ENCODE measurements at places on chromosomes 7 and 10.

GRCh38 chr10:48518986-48519385, 85.9 kb downstream of the ARHGAP22 start:
- DNase-seq = no peak

DNA sequence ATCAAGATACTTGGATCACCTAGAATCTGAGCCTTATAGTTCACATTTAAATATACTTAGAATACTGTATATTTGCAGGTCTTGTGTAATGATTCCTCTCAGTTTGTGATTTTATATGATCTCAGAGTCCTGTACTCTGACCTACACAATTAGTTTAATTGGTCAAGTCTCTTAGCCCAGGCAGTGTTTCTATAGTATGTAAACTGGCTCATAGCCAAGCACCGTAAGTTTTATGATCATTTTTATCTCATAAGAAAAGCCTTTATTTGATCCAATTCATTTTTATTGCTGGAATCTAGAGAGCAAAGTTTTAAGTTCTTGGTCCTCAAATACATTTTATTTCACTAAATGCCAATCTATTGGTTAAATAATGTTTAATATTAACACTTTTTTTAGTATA, 242.2 kb downstream of the MALRD1 start:
- no peak for DNase-seq

DNA sequence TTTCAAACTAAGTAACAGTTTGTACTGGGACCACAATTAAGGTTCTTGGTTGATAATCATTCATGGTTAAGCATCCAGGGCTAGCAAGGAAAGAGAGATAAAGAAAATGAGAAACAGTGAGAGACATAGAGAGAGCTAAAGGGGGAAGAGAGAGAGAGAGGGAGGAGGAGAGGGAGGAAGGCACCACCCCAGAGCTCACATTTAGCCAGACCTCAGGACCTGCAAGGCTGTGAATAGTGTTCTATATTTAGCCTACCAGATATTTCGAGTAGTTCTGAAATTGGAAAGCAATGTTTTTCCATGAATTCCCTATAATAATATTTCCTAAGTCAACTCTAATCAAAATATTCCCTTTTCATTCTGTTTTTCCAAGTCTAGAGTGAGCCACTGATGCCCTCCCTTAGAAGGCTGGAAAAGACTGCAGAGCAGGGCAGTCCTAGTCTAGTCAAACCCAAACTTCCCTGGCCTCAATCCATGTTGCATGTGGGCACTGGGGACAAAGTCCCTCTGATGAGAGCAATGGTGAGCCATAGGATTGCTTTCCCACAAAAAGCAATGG, 119.4 kb upstream of the INHBA start:
- DNase-seq = no peak

DNA sequence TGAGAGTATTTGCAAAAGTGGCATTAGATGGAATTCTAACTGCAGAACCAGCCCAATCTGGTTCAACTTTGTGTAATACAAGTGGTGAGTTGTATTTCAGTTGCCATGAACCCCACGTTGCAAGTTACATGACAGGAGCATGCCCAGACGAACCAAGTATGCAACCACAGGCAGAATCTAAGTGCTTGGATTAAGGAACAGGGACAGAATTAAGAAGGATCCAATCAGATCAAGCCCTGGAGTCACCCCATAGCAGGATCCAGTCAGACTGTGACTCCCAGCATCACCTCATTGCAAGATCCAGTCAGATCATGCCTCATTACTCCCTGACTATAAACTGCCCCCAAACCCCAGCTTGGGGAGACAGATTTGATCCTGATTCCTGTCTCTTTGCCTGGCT, 388.7 kb upstream of the NRP1 start:
- no peak for DNase-seq

GRCh38 chr10:102652170-102652916, 8.1 kb downstream of the TRIM8 start:
- DNase-seq = no peak

GRCh38 chr7:36764929-36765328, 40.6 kb upstream of the AOAH start:
- DNase-seq = no peak

DNA sequence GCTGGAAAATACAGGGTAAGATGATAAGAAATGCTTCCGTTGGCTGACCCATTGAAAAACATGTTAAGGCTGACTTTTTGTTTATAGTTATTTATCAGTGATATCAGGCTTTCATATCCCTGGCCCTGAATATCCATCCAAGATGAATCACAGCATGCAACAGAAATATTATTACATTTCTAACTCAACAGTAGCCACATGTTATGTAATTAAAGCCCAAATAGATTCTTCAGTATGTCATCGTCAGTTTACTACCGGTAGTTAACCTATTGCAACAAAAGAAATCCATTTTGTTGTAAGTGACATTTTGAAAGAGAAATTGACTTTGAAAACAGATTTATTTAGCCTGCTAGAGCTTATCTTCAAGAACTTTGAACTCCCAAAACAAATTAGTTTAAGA, 354.1 kb upstream of the CELF2 start:
- DNase-seq = no peak

DNA sequence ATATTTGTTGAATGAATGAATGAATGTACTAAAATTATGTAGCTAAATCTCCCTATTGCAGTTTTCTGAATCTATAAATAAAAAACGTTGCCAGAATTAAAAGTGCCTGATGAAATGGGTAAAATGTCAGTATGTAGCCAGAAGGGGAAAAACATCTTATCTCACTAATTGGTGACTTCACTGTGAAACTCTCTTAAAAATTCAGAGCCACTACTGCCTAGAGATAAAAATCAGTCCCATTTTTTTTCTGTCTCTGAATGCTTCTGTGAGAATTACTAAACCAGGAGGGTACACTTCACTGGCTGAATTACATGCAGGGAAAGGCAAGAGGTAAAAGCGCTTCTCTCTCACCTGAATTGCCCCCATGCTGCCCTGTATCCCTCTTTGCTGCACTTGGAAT, 69.6 kb upstream of the HPS1 start:
- peak; percentile 19 for DNase-seq

- DNase-seq = no peak
Measured at GRCh38 chr7:18558910-18559309, 63.4 kb downstream of the HDAC9 start.

GRCh38 chr7:92569137-92569536, 21.1 kb downstream of the FAM133B start:
- no peak for DNase-seq

- no peak for DNase-seq
Measured at GRCh38 chr7:142984297-142984696, 22.1 kb upstream of the KEL start.

DNA sequence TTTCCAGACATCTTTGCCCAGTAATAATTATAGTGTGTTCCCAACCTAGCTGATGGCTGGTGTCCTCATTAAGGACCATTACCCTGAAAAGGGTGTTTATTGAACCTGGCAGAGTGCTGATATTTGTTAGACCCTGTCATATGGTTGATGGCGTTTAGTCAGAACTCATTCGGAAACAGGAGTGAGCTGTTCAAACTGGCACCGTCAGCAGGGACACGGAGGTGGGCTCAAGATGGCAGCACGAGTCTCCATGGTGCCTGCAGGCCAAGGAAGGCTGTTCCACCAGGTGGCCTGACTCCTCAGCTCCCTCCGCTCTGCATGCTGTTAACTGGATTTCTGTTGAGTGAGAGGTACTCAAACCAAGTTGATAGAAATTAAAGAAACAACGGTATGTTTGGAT, 589.1 kb upstream of the MGMT start:
- DNase-seq = peak; percentile 4

- no peak for DNase-seq
Measured at GRCh38 chr10:131009791-131010190, 301.7 kb downstream of the TCERG1L start.

DNA sequence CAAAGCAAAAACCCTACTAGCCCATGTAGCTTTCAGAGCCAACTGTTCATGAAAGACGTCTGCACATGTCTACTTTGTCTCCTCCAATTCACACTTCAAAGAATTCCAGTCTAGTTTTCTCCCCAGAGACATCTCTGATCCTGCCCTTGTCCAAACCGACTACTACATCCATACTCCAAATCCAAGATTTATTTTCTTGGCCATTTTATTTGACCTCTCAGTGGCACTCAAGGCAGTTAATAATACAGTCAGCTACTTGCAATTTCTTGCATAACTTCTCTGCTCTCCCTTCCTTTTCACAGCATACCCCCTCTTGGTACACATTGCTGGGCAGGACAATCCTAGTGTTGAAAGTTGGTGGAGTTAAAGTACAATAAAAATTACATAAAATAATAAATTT, 170.9 kb upstream of the INHBA start:
- no peak for DNase-seq

DNA sequence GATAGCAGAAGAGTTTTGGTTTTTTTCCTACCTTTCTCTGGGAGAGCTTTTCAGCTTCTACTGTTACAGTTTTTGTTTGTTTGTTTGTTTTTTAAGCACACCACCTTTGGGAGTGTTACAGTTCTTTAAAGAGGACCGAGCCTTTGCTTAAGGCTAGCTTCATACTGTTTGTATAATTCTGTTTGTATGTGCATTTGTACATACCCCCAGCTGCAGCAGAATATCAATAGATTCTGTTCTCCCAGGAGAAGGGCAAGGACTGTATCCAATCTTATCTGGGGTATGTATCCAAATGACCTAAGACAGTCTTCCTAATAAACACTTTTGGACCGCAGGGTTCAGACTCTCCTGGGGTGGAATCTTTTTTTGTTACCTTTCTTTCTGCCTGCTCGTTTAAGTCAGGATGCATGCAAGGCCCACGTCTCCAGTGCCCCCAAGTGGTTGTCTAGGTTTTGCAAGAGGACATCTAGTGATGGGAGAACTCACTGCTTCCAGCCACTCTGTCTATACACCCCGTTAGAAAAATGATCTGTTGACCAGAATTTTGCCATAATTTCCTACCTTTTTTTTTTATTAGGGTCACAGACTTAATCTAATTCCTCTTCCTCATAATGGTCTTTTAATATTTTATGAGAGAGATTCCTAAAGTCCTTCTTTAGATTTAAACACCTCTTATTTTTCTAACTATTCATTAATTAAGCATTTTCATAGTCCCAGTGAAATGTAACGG, 23.9 kb downstream of the NRF1 start:
- peak; percentile 70 for DNase-seq

GRCh38 chr10:113882240-113882639, 27.8 kb downstream of the NHLRC2 start:
- DNase-seq = no peak

DNA sequence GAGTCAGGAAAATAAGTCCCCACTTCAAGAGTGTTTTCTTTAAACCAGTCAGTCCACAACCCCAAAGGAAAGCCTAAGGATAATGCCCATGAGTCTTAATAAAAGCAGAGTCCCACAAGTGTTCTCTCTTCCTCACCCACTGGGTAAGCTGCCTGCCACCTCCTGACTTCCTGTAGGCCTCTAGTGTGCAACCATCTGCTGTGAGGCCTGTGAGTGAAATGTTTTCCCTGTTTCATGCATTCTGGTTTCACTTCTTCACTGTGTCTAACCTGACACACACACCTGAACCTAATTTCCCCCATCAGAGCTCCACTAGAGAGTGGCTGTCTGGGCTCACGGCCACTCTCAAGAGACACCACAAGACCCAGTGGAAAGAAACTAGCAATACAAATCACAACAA, 38.9 kb upstream of the GDF10 start:
- DNase-seq = no peak

- no peak for DNase-seq
Measured at GRCh38 chr7:749140-749551, 22.1 kb upstream of the PRKAR1B start.

DNA sequence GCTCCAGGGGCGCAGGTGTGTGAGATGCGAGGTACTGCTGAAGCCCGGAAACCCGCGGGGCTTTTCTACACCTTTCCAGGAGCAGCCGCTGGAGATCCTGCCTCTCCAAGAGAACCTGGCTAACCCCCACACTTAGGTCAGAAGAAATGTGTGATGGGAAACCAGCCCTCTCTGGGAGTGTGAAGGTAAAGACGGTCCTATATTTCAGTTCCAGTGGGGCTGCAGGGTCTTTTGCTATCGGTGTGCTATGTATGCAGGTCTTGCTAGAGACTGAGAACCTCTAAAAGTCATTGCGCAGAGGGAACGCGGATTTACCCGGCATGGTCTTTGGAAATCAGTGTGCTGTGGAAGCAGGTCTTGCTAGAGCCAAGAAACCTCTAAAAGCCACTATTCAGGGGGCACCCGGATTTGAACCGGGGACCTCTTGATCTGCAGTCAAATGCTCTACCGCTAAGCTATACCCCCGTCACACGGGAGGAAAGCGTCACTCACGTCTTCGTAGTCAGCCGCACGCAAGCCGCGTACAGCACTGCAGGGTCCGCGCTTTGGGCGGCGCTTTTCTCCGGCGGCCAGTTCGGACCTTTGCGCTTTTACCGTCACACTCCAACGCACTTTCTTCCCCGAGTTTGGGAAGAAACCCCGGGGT, 46.0 kb downstream of the ZNF777 start:
- peak; percentile 89 for DNase-seq

DNA sequence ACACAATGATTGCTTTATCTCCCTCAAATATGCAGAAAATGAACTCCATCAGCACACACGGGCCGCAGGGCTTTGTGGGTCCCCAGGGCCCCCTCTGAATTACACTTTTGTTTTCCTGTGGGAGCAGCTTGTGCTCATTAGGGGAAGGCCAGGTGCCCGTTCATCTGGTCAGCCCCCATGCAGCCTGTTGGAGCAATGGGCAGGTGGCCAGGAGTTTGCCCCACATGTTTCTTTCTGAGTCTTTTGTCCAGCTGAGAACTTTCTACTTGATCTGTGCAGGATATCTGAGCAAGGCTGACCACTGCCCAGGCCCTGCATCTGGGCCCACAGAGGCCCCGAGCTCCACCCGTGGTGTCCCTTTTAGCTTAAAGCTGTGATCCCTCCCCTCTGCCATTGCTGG, 105.3 kb upstream of the FAM20C start:
- DNase-seq = no peak

GRCh38 chr7:137073571-137074325, 205.3 kb downstream of the CHRM2 start:
- no peak for DNase-seq

DNA sequence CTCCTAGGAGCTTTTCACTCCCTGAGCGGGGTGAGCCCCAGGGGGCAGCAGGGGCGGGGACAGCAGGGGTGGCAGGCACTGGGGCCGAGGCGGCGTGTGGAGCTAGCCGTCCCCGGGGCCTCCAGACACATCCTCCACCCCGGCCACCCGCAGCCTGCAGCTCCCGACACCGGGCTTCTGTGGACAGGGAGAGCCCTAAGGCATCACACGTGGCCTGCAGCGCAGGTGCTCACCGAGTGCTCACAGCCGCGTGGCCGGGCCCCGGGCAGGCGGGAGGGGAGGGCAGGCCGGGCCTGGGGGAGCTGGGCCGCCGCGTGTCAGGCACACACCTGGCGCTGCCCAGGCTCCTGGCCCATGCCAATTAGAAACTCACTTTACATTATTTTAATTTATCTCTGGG, 51.4 kb downstream of the MICALL2 start:
- DNase-seq = no peak

GRCh38 chr10:24847112-24848070, 105.0 kb downstream of the PRTFDC1 start:
- DNase-seq = no peak

GRCh38 chr7:95470452-95470851, 15.3 kb upstream of the ASB4 start:
- no peak for DNase-seq

- no peak for DNase-seq
Measured at GRCh38 chr10:78581133-78581694, 487.6 kb upstream of the ZMIZ1 start.
